ENCODE measurements at places on chromosomes 3 and 15.

DNA sequence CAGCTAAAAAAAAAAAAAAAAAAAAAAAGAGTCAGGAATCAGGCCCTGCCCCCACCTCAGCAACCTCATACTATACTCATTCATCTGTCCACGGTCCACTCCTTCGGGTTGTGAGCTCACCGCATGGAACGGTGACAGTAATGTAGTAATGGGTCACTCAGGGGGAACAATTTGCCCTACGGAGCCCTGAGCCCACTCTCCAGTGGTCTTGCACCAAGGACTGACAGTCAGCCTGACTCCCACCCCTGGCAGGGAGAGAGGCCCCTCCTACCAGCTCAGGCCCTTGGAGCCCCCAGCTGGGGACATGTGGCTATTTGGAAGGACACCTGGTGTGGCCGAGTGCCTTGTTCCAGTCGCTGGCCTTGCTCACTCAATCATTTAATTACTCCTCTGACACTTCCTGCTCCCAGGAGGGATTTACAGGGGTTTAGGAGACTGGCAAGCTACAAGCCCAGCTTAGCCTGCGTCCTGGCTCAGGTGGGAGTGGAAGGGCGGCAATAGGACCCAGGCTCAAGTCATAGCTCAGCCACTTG lies 19.9 kb upstream of the CACNA2D2 start:
- DNase-seq = no peak

- no peak for DNase-seq
Observed at GRCh38 chr15:100780208-100780800, 99.3 kb upstream of the ALDH1A3 start.

GRCh38 chr3:130669740-130670139 lies 76.9 kb downstream of the PIK3R4 start:
- DNase-seq = no peak

GRCh38 chr15:89023311-89023961 lies 64.8 kb upstream of the ABHD2 start:
- no peak for DNase-seq

GRCh38 chr15:49645277-49645676 lies 24.4 kb downstream of the DTWD1 start:
- no peak for DNase-seq

GRCh38 chr15:94703596-94703995 lies 472.2 kb downstream of the MCTP2 start:
- DNase-seq = no peak

- no peak for DNase-seq
Observed at GRCh38 chr3:129224984-129225393, 24.4 kb upstream of the COPG1 start.

Data from stimulated activated CD4-positive, alpha-beta T cell treated with anti-CD3 and anti-CD28 coated beads, TNF-alpha, amount 100 ng/mL, for 4 hours (primary cell).